ENCODE measurements at places on chromosomes 5 and 9. TPM values are rescaled to one million over a fixed set of nuclear protein-coding genes. Genes with fewer than 3 reads are reported as not detected.

The LRRC19 gene
- not detected for total RNA-seq

DNA sequence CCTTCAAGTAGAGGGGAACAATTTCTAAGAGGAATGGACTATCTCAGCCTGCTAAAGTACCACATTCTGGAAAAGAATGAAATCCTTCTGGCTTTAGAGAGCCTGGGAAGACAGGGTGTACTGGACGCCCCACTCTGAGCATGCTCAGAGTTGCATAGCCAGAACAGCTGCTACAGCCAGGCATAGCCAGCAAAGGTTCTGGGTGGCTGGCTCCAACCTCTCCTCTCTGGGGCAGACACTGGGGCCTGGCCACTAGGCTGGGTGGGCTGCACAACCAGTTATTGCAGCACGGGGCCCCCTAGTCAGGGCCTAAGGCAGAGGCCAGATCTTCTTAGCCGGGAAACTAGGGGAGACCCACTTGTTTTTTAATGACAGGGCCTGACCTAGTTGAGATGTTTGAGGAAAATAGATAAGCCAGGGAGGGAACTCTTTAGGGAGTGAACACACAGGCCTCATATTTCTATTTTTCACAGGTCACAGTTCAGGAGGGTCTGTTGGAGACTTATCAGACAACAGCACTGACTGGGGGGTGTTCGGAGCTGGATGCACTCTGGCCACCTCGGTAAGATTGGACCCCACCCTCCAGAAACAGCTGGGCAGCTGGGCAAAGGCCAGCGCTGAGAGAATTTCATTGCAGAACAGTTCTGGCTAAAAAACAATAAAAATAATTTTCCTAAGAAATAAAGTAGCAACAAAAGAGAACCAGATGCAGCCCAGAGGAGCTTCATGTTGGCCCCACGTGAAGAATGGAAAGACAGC, 142.9 kb downstream of the LPAR1 start:
- H3K4me1 ChIP-seq, result peaks cover 15% of the 10 kb centered on the region
- H3K27ac ChIP-seq, result peak overlapping the region; percentile 21
- H3K36me3 ChIP-seq, result peaks cover 13% of the 10 kb centered on the region
- DNase-seq, result no peak
- H3K4me3 ChIP-seq, result no peak overlapping the region
- no peaks in the 10 kb centered on the region for H3K27me3 ChIP-seq

The SMIM15 gene
- total RNA-seq, result 51.2 TPM

- no peaks in the 10 kb centered on the region for H3K27me3 ChIP-seq
- H3K4me1 ChIP-seq, result peaks cover 13% of the 10 kb centered on the region
- H3K4me3 ChIP-seq, result no peak overlapping the region
- DNase-seq, result no peak
Measured at GRCh38 chr9:89534515-89535287, 36.8 kb upstream of the SEMA4D start.

DNA sequence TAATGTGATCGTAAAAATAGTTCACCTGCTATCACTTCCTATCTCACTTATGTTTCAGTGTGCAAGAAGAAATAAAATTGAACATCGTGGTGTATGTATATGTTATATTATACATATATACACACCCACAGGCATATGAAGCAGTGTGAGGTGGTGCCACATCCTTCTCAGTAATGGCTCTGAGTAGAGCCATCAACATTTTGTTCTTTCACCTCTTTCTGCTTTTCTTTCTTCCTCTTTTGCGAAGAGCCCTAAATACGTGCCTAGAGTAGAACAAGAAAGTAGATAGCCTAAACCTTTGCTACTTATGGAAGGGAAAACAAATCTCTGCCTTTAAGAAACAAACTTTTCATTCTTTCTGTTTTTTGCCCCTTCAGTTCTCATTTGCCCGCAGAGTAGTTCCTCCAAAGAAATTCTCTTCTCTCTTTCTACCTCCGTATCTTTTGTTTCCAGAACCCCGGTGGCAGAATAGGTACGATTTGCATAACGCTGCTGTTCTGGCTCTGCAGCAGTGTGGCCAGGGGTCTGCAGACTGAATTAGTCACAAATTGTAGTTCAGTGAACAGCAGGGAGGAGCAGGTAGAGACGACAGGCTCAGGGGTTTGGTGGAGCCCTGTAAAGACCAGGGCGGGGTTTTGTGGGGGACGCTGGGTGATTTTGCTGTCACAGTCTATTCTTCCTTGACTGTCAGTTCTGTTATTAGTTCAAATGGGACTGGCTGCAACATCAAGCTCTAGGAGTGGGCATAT, 40.5 kb upstream of the PJA2 start:
- H3K27ac ChIP-seq, result no peak overlapping the region
- H3K4me1 ChIP-seq, result peaks cover 21% of the 10 kb centered on the region
- H3K36me3 ChIP-seq, result no peaks in the 10 kb centered on the region
- no peak overlapping the region for H3K4me3 ChIP-seq
